ENCODE measurements at places on chromosomes 4 and X.

- no peak for DNase-seq
Observed at GRCh38 chr4:149296084-149296483, 519.6 kb downstream of the IQCM start.

GRCh38 chr4:123578276-123579029 lies 181.9 kb downstream of the SPRY1 start:
- DNase-seq = no peak

DNA sequence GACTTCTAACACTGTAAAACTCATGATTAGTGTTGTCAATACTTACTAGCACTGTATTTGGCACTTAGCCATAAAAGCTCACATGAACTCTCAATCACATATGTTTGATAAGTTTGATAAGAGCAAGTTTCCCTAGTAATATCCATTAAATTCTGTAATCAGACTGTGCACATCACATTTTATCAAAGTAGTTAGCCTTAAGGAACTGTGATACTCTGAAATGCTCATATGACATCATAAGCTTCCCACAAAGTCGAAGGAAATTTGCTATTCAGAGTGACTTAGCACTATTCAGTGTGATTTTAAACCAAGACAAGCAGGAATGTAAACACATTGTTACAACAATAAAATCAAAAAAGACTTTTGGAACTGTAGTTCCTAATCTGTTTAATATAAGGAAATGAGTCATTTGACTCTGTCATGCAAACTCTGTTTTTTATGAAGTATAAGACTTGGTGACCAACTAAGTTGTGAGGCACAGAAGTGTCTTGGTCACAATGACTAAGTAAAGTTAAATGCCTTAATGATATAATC lies 6.7 kb downstream of the SLC7A11 start:
- no peak for DNase-seq

GRCh38 chr4:106746451-106746850 lies 289.7 kb downstream of the DKK2 start:
- DNase-seq = no peak

- DNase-seq = no peak
Observed at GRCh38 chr4:72909461-72909860, 160.1 kb downstream of the COX18 start.

DNA sequence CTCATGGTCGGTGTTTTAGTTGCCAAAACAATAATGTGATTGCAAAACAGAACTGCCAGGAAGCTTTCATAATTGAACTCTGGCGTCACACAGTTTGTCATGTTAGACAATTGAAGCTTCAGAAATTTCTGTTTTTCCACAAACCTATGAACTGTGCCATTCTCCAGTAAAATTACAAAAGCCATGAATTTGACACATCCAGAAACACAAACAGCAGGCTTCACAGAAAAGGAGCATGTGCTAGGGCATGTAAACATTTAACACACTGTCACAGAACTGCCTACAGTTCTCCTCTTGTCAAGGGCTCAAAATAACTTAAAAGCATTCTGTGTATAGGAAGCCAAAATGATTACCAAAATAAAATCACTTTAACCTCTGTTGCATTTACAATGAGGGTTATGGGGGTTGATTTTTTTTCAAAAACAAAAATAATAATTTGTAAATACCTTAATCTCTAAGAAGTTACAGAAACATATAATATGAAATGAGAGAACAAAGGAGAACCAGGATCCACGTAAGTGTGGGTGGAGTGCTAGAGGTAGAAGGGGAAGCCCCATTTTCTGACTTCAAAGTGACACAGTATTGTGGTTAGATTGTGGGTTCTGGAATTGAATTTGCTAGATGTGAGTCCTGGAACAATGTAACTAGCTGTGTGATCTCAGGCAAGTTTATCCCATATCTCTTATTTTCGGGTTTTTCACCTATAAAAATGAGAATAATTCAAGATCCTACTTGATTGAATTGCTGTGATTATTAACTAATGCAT lies 295.0 kb downstream of the CENPC start:
- no peak for DNase-seq

DNA sequence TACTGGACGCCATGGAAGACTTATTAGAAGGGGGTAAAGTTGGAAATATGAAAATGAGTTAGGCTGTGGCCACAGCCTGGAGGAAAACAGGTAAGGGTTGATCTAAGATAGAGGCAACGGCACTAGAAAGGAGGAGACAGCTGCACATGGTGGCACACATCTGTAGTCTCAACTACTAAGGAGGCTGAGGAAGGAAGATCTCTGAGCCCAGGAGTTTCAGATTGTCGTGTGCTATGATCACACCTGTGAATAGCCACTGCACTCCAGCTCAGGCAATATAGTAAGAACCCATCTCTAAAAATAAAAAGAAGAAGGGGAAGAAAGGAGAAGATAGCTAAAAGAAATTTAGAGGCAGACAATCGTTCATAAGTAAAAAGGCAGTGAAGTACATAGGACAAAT lies 87.8 kb upstream of the SORBS2 start:
- DNase-seq = no peak

- DNase-seq = no peak
Observed at GRCh38 chr4:118753685-118754084, 68.5 kb downstream of the METTL14 start.

DNA sequence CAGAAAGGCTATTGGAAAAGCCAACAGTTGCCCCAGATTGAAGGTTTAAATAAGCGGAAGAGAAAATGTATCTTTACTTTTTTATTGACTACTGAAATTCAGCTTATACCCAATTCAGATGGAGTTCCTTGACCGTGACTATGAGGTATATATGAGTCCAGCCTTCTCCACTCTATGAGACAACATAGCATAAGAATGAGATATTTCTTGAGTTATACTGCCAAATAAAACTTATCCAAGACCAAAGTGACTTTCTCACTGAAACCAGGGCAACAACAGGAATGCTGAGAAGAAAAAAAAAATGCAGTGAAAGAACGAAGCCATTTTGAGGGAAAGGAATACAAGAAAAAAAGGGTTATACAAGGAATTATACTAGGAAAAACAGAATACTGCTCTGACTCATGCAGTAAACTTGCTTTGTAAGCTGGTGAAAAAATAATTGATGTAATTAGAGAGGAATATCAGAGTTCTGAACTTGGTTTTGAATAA lies 16.3 kb upstream of the PDK3 start:
- DNase-seq = no peak

DNA sequence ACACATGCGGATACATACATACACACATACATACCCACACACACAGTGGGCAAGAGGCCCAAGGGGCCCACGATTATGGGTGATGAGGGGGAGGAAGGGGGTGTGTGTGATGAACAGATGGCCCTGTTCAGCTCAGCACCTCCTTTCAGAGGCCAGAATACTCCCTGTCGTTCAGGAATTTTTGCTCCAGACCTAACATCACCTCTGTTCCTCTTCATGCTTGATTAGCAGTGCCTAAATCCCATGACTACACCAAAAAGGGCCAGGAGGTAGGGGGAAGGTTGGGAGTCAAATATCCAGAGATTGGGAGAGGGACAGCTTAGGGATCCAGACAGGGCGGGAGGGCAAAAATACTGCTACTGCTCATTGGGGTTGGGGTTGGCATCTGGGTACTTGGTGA lies 42.7 kb downstream of the SMC1A start:
- DNase-seq = no peak

Data from CD8-positive, alpha-beta memory T cell (primary cell).